ENCODE measurements at places on chromosomes 2 and 18.

DNA sequence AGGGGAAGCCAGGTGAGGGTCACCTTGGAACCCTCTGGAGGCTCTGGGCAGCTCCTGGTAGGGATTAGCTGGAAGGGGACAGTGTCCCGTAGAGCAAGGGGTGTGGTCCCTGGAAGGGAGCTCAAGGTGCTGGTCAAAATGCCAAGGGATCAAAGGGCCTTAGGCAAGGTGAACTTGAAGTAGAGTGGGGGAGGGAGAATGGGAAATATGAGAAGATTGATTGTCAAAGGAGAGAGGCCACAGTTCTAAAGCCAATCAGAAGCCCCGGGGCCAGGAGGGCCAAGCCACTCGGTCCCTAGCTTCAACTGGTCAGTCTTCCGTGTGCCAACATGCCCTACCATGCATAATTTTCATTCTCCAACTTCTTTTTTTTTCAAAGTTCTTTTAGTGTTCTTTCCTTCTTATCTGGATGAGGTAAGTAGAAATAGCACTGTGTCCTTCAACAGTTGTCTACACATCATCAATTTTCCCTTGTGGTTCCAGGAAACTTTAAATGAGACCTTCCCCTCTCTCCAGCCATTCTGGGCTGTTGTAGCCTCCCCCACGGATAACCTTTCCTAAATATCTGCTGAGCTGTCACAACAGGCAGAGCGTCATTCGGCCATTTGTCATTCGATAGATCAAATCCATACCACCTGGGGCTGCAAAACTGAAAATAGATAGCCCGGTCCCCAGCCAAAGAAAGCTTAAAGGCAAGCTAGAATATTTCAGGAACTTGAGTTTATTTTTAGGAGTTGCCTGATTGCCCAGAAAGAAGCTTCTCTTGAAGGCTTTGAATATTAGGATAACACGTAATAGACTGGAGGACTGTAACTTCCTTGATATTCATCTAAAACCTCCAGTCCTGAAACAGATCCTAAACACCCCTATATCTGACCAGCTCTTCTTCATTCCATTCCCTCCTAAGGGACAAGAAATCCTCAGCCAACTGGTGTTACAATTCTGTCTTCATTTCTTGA is 83.3 kb downstream of the ALPK2 start:
- DNase-seq = no peak

- no peak for DNase-seq
Measured at GRCh38 chr2:199223791-199224190, 233.9 kb downstream of the SATB2 start.

GRCh38 chr2:71129902-71130151 is 202 bp downstream of the MCEE start:
- peak; percentile 0 for DNase-seq

GRCh38 chr2:41207578-41207977 is 755.7 kb upstream of the SLC8A1 start:
- DNase-seq = no peak

DNA sequence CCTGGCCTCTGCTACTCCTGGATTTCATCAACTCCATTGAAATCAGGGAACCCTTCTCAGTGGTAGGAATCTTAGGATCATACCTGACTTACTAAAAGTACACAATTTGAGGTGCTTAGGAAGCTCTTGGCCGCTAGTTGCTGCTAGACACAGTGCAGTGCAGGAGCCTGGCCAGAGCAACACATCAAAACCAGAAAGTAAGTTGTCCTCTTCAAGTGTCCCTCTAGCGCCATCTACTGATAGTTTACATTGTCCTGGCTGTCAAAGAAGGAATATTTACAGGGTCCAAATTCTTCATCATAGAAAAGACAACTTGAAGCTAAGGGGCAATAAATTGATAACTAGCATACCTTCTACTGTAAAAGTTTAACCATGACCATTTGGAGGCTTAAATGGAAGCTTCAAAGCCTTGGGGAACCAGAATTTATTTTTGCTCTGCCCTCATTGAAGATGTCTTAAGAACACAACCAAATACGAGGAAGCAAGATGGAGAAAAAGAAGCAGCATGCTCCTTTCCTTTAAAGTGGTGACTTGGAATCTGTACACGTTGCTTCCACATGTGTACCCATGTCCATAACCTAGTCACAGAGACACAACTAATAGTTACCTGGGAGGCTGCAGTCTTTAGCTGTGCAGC is 889.1 kb upstream of the GCFC2 start:
- DNase-seq = peak; percentile 20

DNA sequence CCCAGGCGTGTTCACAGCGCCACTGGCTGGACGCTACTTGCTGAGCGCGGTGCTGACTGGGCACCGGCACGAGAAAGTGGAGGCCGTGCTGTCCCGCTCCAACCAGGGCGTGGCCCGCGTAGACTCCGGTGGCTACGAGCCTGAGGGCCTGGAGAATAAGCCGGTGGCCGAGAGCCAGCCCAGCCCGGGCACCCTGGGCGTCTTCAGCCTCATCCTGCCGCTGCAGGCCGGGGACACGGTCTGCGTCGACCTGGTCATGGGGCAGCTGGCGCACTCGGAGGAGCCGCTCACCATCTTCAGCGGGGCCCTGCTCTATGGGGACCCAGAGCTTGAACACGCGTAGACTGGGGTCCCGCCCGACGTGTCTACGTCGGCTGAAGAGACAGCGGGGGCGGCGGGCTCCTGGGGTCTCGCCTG is 891 bp upstream of the KHK start:
- DNase-seq = no peak

DNA sequence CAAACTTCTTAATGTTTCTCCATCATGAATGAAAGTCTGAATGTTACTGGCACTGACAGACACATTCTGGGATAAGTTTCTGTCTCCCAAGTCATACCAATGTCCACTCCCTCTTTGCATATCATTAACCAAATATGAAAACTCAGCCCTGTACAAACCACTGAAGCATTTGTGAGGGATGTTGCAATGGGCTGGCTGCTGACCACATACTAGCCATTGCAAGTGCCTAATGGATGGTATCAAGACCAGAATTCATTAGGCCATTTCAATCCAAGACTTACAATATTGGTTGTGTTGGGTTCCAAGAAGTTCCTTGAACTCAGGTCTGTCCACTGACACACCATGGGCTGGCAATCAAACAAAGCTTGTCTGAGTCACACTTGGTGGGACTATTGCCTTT is 73.8 kb downstream of the CBLN2 start:
- DNase-seq = no peak

DNA sequence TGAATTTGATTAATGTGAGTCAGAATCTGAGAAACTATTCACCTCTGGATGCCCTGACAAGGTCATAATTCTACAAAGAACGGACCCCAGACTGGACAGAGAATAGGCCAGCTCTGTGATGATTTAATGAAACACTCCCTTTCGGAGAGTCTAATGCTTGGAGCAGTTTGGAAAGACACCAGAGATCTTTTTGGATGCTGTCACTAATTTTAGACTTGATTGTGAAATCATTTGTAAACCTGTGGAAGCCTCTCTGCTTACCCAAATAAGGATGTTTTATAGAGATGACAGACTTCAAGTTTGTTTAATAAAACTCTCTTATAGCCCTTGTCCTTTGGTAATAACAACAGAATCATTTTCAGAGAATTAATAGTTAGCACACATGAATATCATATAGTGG is 83.5 kb downstream of the MYL12B start:
- DNase-seq = no peak

DNA sequence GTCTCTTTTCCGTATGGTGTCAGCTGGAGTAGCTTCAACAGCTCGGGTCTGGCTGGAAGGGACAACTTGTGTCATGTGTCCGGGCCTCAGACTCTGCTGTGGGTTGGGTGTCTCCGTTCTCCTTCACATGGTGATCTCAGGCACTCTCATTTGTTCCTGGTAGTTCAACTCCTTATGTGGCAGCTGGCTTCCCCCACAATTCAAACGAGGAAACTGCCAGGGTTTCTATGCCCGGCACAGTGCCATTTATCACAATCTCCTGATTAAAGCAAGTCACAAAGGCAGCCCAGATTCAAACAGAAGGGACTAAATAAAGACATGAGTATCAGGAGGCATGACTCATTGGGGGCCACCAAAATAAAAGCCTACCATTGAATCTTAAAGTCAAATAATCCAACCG is 22.7 kb downstream of the MRO start:
- DNase-seq = no peak

DNA sequence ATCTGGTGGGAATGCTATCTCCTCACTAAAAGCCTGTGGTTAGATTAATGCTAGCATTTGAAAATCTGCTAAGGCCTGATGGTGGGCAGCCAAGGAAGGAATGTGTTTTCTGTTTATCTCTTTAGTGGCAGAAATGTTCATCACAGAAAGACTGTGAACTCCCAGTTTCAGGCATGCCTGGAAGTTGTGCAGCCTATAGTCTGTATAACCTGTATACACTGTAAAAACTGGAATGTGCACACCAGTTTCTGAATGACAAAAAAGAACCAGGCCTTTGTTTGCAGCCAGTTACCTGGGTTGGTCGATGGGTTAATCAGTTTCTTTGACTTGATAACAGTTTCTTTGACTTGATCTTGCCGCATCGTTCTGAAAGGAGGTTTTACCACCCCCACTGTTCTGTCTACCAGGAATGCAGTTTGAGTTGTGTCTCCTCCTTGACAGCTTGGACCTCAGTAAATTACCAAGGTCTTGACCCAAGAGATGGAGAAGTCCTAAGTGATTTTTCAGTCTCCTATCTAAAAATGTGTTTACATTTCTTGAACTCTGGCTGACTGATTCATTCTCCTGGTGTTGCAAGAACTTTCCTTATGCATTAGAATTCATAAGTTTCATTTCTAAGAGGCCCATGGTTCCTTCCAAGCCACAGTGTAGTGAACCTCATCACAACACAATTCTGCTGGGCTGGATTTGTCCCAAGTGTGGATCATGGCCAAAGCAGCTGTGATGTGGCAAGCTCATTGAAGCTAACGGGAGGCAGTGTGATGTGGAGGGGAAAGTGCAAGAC is 62.2 kb downstream of the KIAA2012 start:
- DNase-seq = peak; percentile 98

DNA sequence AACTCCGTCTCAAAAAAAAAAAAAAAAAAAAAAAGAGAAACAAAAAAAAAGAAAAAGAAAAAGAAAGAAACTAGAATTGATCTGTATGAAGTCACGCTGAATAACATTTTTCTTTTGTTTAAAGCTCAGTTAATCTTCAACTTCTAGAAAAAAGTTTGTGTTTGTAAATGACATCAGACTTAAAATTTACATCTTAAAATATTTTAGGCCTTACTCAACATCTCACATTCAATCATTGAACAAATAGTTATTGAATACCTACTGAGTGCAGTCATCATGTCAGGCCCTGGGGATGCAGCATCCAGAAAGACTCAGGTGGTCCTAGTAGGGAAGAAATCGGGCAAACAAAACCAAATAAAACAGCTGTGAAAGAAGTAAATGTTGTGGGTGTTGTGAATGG is 292.3 kb upstream of the FANCL start:
- no peak for DNase-seq

- no peak for DNase-seq
Measured at GRCh38 chr2:100580367-100581276, 17.8 kb downstream of the PDCL3 start.

DNA sequence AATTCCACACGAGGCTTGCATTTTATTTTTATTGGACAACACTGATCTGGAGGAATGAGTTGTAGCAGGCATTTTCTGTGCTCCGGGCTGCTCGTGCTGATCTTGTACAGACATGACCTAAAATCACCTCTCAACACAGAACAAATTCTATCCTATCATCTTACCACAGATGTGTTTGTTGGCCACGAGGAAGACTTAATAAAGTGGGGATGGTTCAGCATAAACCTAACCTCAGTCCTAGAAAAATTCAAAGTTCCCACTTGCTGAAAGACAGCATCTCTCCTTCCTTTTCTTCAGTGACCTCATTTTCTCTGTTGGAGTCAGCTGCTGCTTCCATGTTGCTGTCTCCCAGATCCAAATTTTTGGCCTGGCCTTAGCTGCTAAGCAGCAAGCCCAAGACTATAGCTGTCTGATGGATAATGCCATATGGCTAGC is 45.3 kb downstream of the RBKS start:
- DNase-seq = no peak

DNA sequence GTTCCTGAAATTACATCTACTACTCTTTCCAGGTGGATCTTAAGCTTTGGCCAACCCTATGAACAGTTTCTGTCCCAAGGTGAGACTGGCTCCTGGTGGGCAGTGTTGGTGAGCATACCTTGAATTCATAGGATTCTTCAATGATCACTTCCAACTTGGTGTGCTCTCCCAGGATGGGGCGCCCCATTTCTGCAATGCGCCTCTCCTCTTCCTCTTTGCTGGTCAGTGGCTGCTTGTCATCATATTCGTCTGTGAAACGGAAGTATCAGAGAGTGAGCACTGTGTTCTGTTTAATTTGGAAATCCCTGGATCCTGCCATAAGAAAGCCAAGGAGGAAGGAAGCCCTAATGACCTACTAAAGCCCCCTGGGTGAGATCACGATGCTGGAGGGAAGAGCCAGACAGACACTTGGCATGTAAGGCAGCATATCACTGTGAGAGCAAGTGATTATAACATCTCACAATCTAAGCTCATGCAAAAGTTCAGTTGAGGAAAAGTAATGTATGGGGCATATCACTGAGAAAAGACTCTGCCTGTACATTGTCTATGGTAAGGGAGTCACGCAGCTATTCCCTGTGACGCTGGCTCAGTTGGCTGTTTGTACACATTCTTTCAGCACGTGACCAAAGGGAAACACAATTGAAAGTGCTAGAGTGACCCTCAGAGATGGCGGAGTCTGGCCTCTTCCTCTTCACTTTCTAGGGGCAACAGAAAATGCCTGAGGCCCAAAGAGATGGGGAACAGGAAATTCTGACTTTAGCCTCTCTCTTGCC is 287.0 kb downstream of the SLC8A1 start:
- no peak for DNase-seq

DNA sequence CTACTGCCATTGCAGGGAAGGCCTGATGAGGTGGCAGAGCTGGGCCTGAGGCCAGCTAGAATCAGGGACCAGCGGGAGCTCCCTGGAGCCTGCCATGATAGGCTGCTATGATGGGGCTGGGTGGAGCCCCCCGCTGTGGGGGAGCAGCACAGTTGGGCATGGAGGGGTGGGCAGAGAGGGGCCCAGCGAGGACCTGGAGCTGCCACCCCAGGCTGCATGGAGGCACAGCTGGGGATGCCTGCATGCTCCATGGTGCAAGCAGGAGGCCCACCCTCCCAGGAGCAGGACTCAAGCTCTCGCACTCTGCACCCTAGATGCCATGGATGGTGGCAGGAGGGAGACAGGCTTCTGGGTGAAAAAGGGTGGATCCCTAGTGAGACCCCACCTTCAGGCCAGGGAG is 17.8 kb upstream of the RPRD1A start:
- DNase-seq = no peak

DNA sequence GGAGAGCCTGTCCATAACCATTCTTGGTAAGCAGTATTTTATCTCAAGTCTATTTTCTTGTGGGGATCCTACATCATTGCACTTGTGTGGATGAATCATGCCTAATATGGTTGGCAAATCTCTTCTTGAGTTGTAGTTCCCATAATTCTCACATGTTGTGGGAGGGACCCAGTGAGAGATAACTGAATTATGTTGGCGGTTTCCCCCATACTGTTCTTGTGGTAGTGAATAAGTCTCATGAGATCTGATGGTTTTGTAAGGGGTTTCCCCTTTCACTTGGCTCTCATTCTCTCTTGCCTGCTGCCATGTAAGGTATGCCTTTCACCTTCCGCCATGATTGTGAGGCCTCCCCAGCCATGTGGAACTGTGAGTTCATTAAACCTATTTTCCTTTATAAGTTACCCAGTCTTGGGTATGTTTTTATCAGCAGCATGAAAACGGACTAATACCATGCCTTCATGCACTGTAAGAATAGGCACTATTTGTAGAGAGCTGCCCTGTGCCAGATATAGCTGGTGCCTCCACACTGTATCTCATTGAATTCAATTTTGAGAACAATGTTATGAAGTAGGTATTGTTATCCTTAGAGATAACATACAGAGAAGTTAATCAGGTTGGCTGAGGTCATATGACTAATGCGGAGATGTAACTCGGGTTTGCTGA is 148.3 kb downstream of the PLCL1 start:
- no peak for DNase-seq

GRCh38 chr18:62953663-62954062 is 238.3 kb downstream of the PHLPP1 start:
- no peak for DNase-seq
